HepG2 (cell line): ENCODE measurements at places on chromosomes 13 and 19.

GRCh38 chr13:60164234-60164889, 634 bp upstream of the DIAPH3 start:
- peak overlapping the region; percentile 70 for H3K4me3 ChIP-seq
- H3K4me1 ChIP-seq, result peaks cover 32% of the 10 kb centered on the region
- no peaks in the 10 kb centered on the region for H3K36me3 ChIP-seq
- H3K27ac ChIP-seq, result peak overlapping the region; percentile 80
- no peak for DNase-seq

DNA sequence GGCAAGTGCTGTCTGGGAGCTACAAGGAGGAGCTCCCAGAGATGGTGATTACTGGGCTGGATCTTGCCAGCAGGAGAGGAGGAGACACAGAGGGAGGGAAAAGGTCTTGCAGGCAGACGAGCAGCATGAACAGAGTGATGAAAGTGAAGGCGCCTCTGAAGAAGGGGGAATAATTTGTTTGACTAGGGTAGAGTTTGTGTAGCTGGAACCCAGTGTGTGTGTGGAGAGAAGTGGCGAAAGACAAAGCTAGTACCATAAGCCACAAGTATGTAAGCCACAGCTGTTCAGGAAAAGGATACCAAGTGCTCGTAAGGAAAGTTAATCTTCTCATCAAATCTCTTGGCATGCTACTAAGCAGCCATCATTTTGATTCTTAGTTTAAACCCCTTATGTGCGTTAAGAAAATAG, 5.4 kb downstream of the FLT1 start:
- H3K27me3 ChIP-seq, result no peaks in the 10 kb centered on the region; the same call in 1 of the 2 replicates
- no peaks in the 10 kb centered on the region for H3K4me1 ChIP-seq
- DNase-seq, result no peak
- no peak overlapping the region for H3K4me3 ChIP-seq
- no peak overlapping the region for H3K27ac ChIP-seq

GRCh38 chr13:52393572-52394357, 12.2 kb downstream of the THSD1 start:
- H3K4me3 ChIP-seq, result no peak overlapping the region
- no peak overlapping the region for H3K27ac ChIP-seq
- no peak for DNase-seq
- no peaks in the 10 kb centered on the region for H3K4me1 ChIP-seq
- H3K27me3 ChIP-seq, result peaks cover 1% of the 10 kb centered on the region

DNA sequence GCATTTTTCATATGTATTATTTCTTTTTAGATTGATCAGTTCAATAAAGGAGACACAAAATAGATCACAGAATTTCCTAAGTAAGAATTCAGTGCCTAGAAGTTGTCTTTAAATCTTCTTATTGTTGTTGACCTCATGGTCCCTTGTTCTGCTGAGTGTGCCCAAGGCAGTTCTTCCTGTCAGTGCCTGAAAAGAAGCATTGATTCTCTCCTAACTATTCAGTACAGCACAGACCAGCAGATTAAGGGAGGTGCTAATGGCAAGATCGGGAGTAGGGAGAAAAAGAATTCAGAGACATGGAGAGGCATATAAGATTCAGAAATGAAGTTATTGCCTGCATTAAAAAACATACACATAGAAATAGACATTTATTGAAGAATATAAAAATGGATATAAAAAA, 180.5 kb upstream of the PCDH9 start:
- no peak overlapping the region for H3K4me3 ChIP-seq
- H3K36me3 ChIP-seq, result no peaks in the 10 kb centered on the region
- H3K27ac ChIP-seq, result no peak overlapping the region

GRCh38 chr19:35257113-35257461, 8.3 kb downstream of the LSR start:
- no peak overlapping the region for H3K27ac ChIP-seq
- H3K4me3 ChIP-seq, result no peak overlapping the region
- no peak for DNase-seq
- peaks cover 37% of the 10 kb centered on the region for H3K4me1 ChIP-seq

- peak overlapping the region; percentile 96 for H3K4me3 ChIP-seq
- H3K36me3 ChIP-seq, result no peaks in the 10 kb centered on the region
- peak overlapping the region; percentile 64 for H3K27ac ChIP-seq
- DNase-seq, result no peak
Measured at GRCh38 chr19:33064458-33064791, 263 bp downstream of the RHPN2 start.

GRCh38 chr13:39284801-39285388, 246.6 kb downstream of the NHLRC3 start:
- H3K4me3 ChIP-seq, result no peak overlapping the region
- no peaks in the 10 kb centered on the region for H3K27me3 ChIP-seq
- H3K4me1 ChIP-seq, result peaks cover 25% of the 10 kb centered on the region
- DNase-seq, result no peak

- no peak for DNase-seq
- no peaks in the 10 kb centered on the region for H3K36me3 ChIP-seq
- H3K4me1 ChIP-seq, result no peaks in the 10 kb centered on the region
- no peak overlapping the region for H3K4me3 ChIP-seq
- H3K27me3 ChIP-seq, result peaks cover 3% of the 10 kb centered on the region; the same call in 1 of the 3 replicates
- H3K27ac ChIP-seq, result no peak overlapping the region
Measured at GRCh38 chr13:93025984-93026383, 200.6 kb upstream of the GPC6 start.

GRCh38 chr19:15161028-15161984, 39.5 kb downstream of the NOTCH3 start:
- no peaks in the 10 kb centered on the region for H3K4me1 ChIP-seq
- peak; percentile 61 for DNase-seq
- no peak overlapping the region for H3K4me3 ChIP-seq
- H3K27me3 ChIP-seq, result no peaks in the 10 kb centered on the region; the same call in 2 of the 3 replicates
- no peaks in the 10 kb centered on the region for H3K36me3 ChIP-seq

- DNase-seq, result peak; percentile 90
- peaks cover 56% of the 10 kb centered on the region for H3K4me1 ChIP-seq
- peak within 1 kb of the TSS; percentile 86 for H3K4me3 ChIP-seq
Measured at GRCh38 chr19:35995048-35995993, at the start of gene SDHAF1. SDHAF1 (plus strand) TSS chr19:35995188; CDS start chr19:35995275, 87 bp downstream.

DNA sequence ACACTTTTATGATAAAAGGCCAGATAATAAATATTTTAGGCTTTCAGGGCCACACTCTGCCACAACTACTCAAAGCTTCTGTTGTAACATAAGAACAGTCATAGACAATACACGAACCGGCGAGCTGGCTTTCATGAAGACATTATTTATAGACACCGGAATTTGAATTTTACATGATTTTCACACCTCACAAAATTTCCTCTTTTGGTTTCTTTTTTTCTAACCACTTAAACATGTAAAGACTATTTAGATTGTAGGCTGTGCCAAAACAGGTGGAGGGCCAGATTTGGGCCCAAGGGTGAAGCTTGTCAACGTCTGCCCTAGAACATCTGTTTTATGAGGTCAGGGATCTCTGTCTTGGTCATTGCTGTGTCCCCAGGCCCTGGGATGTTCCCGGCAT, 29.7 kb upstream of the FXYD3 start:
- H3K36me3 ChIP-seq, result no peaks in the 10 kb centered on the region
- H3K27ac ChIP-seq, result no peak overlapping the region
- H3K4me1 ChIP-seq, result peaks cover 30% of the 10 kb centered on the region

DNA sequence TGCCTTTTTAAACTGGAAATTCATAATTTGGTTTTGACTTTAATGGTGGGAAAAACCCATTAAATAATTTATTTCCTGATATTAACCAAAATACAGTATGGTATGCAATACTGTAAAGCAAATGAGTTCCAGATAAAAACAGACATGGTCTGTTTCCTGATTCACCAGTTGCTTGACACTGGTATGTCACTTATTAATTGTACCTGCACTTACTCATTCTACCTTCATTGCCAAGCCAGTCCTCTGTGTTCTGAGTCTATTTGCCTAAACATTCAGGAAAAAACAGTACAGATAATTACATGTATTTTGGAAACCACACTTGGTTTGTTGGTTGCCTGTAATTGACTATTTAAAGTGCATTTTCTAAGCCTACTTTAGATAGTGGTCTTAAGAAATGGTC, 159.3 kb downstream of the TNFRSF19 start:
- DNase-seq, result no peak
- H3K27me3 ChIP-seq, result no peaks in the 10 kb centered on the region

DNA sequence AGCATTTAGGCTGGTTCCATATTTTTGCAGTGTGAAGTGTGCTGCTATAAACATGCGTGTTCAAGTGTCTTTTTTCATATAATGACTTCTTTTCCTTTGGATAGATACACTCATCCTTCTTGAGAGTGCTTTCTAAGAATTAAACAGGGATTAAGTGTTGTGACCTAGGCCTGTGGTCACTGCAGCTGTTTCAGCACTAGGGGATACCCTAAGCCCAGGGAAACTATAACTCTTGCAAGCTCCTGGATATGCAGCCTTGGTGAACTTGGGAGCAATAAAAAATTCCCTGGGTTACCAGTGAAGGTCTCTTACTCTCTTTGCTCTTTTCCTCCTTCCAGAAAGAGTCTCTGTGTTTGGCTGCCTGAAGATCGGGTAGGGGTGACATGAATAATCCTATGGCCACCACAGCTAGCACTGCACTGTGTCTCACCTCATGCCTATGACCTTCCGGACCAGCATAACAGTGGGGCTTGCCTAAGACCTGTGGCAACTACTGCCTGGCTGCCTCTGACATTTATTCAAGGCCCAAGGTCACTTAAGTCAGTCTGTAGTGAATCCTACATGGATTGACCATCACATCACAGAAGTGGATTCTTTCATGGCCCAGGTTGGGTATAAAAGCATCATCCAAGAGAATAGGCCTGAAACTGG, 799.7 kb downstream of the DACH1 start:
- H3K27me3 ChIP-seq, result no peaks in the 10 kb centered on the region; the same call in 1 of the 2 replicates
- DNase-seq, result peak; percentile 0
- no peaks in the 10 kb centered on the region for H3K36me3 ChIP-seq
- H3K4me3 ChIP-seq, result no peak overlapping the region
- H3K27ac ChIP-seq, result no peak overlapping the region

DNA sequence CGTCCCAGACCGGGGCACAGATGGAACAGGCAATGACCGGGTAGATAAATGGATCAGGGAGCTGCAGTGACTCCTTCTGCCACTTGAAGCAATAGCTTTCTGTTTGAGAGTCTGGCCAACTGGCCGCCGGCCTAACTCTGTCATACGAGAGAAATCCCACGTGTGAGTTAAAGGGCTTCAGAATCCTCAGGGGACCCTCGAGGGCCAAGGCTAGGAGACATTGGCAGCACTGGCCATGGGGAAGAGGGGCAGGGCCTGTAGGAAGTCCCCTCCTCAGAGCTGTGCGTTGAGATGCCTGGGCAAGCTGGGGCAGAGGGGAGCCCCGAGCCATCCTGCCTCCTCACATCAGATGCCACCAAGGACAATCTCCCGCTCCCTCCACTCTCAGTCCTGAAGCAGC, 51.6 kb downstream of the KLF2 start:
- H3K27ac ChIP-seq, result no peak overlapping the region
- H3K27me3 ChIP-seq, result no peaks in the 10 kb centered on the region
- peaks cover 31% of the 10 kb centered on the region for H3K4me1 ChIP-seq

- no peak overlapping the region for H3K27ac ChIP-seq
- H3K36me3 ChIP-seq, result no peaks in the 10 kb centered on the region
- DNase-seq, result no peak
- H3K4me3 ChIP-seq, result no peak overlapping the region
Measured at GRCh38 chr13:110216398-110217041, 90.4 kb downstream of the COL4A1 start.
